CD4-positive, alpha-beta memory T cell (primary cell): ENCODE measurements at places on chromosomes 2 and 18.

DNA sequence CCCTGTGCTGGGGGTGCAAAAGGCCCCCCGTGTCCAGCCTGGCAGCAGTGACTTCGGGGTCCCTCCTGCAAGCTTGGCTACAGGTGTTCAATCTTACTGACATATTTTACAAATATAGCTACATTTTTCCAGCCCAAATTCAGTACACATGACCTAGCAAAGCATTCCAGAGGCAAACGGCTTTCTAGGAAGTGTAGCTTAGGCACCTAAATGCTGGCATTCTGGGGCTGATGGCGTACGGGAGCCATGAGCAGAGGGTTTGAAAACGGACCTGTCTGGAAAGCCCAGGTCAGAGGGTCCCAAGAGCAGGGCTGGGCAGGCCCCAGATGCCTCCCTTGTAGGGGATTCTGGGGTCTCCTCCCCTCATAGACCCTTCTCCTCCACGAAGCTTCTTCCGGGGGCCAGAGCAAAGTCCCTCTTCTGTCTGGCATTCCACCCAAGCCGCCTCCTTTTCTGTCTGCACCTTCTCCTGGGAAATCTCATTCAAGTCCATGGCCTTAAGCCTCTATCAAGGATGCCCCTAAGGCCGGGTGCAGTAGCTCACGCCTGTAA lies 63.3 kb upstream of the ASAP2 start:
- DNase-seq, result no peak

GRCh38 chr2:112074506-112074905 lies 19.4 kb downstream of the TMEM87B start:
- no peak for DNase-seq

DNA sequence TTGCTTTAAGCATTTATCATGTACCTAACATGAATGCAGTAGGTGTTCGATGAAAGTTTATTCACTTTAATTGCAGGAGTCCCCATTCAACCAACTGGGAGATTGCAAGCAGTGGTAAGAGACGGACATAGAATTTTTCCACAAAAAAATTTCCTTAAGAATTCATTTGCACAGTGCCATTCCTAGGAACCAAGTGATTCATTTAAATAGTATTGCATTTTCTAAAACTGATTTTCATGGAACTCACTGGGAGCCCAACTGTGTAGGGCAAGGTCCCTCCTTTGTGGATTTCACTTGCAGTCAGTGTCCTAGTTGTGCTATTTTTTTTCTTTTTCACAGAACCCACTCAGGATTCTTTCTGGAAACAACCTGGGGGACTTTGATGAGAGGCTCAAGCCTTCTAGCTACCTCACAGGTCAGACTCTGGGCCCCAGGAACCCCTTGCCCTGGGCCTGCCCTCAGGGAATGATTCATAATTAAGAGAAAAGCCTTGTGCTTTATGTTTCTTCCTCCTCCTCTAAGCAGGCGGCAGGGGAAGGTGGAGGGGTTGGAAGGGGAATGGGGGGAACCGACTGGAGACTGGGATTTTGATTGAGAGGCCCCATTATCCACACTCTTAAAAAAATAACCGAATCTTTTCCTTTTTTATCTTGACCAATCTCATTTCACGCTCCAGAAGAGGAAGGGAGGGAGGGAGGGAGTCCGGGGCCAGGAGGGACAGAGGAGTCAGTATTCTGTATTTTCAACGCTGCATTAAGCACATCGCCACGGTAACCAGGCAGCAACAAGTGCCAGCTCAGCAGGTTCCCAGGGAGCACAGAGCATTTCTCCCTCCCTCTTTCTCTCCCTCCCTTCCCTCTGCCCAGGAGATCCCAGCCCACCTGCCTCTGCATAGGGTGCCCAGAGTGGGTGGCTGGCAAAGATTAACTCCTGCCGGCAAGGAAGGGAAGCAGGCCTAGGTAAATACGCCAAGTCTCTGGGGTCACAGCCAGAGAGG lies 51.8 kb downstream of the PSD4 start:
- DNase-seq, result no peak

DNA sequence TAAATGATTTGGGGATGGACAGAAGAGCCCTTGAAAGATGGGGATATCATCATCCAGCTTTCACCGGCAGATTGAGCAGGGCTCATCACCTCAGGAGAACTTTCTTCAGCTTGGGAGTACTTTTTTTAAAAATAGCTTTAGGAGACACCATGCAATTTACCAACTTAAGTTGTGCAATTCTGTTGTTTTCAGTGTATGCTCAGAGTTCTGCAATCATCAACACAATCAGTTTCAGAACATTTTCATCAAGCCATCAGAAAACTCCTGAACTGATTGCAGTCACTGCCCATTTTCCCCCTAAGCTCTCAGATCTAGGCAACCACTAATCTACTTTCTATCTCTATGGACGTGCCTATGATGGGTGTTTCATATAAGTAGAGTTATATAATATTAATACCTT lies 117.7 kb downstream of the CRIM1 start:
- DNase-seq, result no peak

- no peak for DNase-seq
These were observed 72.2 kb downstream of the COX7A2L start for GRCh38 chr2:42288811-42289210.

GRCh38 chr2:5007596-5007995 lies 684.6 kb upstream of the SOX11 start:
- DNase-seq, result no peak

GRCh38 chr2:100110614-100111000 lies 31.8 kb downstream of the AFF3 start:
- DNase-seq, result no peak

GRCh38 chr2:54429054-54429453 lies 27.1 kb upstream of the SPTBN1 start:
- no peak for DNase-seq

- DNase-seq, result no peak
These were observed 11.1 kb downstream of the HS6ST1 start for GRCh38 chr2:128307595-128307994.

DNA sequence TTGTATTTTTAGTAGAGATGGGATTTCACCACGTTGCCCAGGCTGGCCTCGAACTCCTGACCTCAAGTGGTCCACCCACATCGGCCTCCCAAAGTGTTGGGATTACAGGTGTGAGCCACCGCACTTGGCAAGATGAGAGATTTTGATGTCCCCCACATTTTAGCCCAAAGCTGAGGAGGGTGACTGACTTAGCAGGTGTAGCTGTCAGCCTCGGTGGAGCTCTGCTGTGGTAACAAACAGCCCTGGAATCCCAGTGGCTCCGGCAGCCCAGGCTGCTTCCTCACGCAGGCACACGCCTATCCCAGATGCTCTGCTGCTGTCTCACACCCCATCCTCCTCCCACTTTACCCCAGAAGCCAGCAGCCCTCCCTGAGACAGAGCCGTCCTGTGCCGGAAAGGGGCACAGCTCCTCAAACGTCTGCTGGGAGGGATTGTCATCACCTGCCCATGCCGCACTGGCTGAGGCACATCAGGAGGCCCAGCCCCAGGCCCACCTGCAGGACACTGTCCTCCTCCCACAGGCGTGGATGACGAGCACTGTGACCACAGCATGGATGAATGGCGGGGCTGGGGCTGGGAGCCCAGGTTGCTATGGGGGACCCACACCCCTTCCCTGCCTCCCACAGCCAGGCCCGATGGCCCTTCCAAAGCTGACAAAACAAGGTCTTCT lies 10.6 kb upstream of the BOK start:
- no peak for DNase-seq

DNA sequence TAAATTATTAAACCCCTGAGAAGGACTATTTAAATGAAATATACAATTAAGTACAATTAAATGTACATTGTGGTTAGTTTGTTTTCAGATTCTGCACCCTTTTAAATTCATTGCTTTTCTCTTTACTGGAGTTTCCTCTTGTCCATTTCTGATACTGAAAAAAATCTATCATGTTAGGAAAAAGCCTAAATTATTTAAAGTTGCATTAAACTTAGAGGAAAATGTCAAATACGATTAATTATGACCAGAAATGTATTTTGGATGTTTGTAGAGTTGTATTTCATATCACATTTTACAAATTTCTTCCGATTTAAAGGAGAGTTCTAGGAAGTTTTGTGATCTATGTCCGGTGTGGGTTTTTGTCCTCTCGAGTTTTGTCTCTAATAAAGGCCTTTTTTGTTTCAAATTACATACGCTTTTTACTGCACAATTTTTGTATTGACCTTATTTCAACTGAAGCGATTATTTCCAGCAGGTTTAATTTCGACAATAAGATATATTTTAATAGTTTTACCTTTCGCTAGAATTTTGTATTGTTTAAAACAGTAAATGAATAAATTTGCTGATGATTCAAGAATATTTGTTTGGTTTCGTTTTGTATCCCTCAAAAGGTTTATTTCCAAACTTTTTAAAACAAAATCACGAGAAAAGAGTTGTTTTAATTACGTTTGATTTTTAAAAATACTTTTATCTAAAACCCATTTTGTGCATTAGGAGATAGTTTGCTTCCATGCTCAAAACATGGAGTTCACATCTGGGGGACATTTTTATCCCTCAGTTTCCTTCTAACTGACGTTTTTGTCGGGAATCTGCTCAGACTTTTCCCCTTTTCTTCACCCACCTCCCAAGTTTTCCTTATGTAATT lies 3.3 kb upstream of the SATB2 start:
- no peak for DNase-seq

GRCh38 chr2:120530781-120531180 lies 184.8 kb downstream of the INHBB start:
- no peak for DNase-seq

GRCh38 chr2:9797681-9798556 lies 45.4 kb upstream of the TAF1B start:
- DNase-seq, result no peak

- no peak for DNase-seq
These were observed 57.8 kb upstream of the HAAO start for GRCh38 chr2:42850016-42850805.

GRCh38 chr2:209331291-209331844 lies 92.5 kb upstream of the MAP2 start:
- no peak for DNase-seq

- DNase-seq, result no peak
These were observed 432.3 kb downstream of the SUCLG1 start for GRCh38 chr2:84026818-84027217.

GRCh38 chr2:190809876-190810525 lies 70.6 kb upstream of the GLS start:
- DNase-seq, result no peak

GRCh38 chr2:14616342-14616741 lies 16.2 kb upstream of the LRATD1 start:
- no peak for DNase-seq

DNA sequence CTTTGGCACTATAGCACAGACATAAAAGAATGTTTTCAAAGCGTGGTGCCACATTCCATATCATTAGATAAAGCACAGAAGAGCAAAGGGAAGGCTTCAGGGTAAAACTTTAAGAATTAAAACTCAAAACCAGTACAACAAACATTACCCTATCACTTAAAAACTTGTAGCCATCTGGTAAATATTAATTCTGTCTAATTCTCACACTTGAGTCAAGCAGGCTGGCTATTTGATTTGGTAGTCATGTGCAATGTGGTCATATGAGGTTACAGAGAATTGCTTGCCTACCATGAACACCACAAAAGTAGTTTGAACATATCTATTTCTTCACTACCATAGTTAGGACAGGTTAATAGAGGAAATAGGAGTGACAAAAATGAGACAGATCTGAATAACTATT lies 244.9 kb downstream of the IRS1 start:
- no peak for DNase-seq

DNA sequence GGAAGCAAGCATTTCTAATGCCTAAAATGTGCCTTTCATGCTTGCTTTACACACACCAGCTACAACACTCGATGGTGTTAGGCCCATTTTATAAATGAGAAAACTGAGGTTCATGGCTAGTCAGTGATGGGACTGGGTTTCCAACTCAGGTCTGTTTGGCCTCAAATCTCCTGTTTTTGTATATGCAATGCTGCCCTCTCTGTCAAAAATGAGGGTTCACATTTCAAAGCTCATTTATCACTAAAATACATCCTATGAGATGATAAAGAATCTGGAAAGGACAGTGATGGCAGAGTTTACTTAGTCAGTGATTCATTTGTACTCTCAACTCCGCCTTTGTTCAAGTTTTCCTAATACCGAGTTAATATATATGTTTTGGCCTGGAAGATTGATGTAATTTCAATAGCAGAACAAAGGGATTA lies 92.3 kb downstream of the KCTD1 start:
- DNase-seq, result no peak

DNA sequence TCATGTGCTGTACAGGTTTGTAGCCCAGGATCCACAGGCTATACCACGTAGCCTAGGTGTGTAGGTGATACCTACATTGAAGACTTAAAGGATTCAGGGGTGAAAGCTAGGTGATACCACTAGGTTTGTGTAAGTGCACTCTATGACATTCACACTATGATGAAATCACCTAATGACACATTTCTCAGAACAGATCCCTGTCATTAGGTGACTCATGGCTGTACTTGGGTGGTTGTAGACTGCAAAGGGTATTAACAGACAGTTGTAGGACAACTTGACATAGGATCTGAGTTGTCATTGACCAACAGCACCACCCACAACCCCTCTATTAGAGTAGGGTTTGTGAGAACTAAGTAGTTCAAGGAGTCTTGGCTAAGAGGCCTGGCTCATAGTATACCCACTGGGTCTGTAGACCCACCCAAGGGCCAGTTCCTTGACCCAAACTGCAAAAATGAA lies 27.7 kb upstream of the SMCHD1 start:
- DNase-seq, result no peak

- no peak for DNase-seq
These were observed 31.0 kb downstream of the EIF2AK3 start for GRCh38 chr2:88596141-88596830.

GRCh38 chr18:29104227-29104626 lies 927.3 kb upstream of the CDH2 start:
- no peak for DNase-seq

GRCh38 chr2:222319586-222320435 lies 21.0 kb upstream of the PAX3 start:
- DNase-seq, result no peak

DNA sequence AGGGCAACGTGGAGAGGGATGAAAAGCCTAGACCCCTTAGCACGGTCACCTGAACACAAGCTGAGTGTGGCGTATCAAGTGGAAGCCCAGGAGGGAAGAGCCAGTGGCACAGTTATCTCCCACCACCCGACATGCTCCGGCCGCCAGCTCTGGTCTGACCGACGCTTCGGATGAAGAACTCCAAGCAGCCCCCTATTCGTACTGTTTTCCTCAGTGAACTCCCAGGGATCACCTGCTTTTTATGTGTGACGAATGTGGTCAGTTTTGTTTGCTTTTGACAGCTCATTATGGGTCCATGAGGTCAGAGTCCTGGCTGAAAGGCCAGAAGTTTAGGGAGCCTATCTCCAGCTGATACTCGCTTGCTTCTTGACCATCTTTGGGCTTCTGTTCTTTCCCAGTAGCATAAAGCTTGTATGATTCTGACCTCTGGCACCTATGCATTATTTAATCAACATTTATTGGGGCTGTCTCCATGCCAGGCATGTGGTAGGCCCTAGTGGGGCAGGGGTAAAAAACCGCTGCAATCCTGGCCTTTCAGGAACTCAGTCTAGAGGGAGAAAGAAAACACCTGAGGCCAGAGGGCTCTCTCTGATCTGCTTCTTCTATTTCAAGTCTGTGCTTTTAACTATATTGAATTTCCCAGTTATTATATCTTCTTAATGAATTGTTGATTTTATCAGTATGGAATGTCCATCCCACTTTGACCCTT lies 33.0 kb upstream of the MRPL33 start:
- no peak for DNase-seq

GRCh38 chr2:230687498-230687897 lies 25.1 kb upstream of the CAB39 start:
- DNase-seq, result no peak

- DNase-seq, result no peak
These were observed 61.2 kb downstream of the BOD1L2 start for GRCh38 chr18:57208047-57208446.
